ENCODE measurements at places on chromosomes 4 and X.

GRCh38 chr4:174593701-174594100 lies 71.4 kb upstream of the HPGD start:
- DNase-seq = no peak

DNA sequence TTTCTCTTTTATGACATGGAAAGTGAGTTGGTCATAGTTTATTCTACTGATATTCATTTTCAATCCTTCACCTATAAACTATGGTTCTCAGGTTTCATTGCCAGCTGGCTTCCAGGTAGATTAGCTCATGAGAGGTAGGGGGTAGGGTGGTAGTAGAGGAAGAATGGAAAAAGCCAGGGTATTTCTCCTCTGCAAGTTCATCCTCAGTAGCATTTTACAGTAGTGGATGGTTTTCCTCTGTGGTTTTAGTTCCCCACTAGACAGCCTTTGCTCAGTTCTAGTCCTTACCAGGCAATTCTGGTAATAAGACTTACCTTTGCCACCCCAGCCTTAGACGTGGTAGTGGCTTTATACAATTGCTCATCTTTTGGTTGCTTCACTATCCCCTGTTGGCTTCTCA lies 8.9 kb upstream of the NAA11 start:
- no peak for DNase-seq

- no peak for DNase-seq
Measured at GRCh38 chr4:129362691-129363274, 266.8 kb downstream of the C4orf33 start.

DNA sequence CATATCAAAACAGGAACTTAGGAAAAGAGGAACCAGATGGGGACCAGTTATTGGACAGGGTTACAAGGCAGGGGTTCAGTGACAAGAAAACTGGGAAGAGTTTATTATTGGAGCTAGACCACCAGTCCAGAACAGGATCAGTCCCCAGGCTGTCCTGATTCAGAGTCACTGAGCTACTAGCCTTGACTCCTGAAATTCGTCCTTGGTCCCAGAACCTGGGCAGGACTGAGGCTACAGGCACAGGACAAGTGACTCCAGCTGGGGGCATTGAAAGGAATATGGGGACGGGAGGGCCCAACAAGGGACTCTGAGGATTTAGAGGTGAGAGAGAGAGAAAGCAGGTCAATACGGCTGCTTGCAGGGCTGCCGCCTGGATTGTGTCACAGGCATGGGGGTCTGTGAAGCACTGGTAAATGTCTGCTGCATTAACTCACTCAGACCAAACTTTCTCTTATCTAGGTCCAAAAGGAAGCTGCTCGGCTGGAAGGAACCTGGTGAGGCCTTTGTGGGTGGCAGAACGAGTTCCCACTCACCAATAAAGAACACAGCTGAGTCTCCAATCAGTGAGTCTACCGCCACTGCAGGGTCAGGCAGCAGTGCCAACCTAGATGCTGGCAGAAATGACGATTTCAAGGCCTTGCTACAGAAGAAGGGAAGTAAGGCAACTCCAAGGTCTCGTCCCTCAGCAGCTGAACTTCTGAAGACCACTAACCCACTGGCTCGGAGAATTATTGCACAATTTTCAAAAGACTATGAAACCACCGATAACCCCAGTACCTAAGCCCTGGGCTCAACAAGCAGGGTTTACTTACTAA lies 11.3 kb upstream of the RTL5 start:
- no peak for DNase-seq

DNA sequence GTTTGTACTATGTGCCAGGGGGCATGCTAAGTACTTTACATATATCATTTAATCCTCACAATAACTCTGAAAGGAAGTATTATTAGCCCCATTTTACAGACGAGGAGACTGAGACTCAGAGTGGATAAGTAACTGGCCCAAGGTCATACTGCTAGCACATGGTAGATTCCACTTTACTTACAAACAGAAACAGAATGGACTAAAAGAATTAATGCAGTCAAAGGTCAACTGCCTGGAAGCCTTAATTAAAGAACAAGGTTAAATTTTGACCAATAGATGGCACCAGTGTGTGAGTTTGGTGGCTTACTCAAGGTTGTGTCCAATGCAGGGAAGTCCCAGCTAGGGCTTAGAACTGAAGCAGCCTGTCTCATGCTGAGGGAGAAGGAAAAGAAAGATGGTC lies 4.7 kb downstream of the RIPPLY1 start:
- no peak for DNase-seq

- DNase-seq = no peak
Measured at GRCh38 chr4:24560868-24561368, 23.4 kb downstream of the DHX15 start.

- DNase-seq = no peak
Measured at GRCh38 chr4:138588501-138588900, 346.4 kb upstream of the SLC7A11 start.

GRCh38 chrX:154013614-154014360 lies 5.9 kb downstream of the IRAK1 start:
- peak; percentile 21 for DNase-seq

DNA sequence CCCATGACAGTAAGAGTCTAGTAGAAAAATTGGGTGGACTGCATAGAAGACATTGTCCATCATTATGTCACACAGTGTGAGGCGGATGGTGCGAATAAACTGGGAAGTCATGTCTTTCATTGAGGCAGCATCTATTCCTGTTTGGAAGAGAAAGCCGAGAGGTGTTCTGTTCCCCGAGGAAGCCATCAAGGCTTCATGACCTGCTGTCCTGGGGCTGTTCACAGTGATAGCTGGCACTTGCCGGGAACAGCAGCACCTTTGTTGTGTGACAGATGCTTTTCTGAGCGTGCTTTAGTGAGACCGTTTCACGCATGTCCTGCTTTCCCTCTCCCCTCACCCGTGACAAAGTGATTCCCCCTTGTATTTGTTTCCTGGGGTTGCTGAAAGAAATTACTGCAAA lies 20.3 kb downstream of the RGS12 start:
- no peak for DNase-seq

DNA sequence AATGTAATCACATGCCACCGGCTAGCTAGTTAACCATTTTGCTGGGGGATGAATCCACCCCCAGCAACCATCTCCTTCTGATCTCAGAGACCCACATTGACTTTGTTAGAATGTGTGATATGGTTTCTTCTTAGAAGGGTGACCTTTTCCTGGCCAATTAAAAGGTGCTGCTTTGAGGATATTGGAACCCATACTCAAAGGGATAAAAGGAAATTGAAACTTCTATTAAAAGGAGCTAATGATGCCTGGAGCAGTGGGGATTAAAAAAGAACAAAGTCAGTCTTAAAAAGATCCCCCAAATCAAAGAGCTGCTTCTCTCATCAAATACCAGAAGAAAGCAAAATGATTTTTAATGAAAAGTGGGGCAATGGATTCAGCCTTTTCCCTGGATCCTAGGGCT lies 214.1 kb downstream of the SHROOM3 start:
- DNase-seq = no peak

- DNase-seq = no peak
Measured at GRCh38 chr4:110632506-110633357, 9.9 kb upstream of the PITX2 start.

- no peak for DNase-seq
Measured at GRCh38 chr4:1058198-1058996, 47.0 kb downstream of the FGFRL1 start.

- no peak for DNase-seq
Measured at GRCh38 chr4:122847931-122848330, 21.3 kb downstream of the FGF2 start.

- no peak for DNase-seq
Measured at GRCh38 chr4:124713185-124713592, 657 bp upstream of the ANKRD50 start.

GRCh38 chrX:20205927-20206708 lies 60.6 kb downstream of the RPS6KA3 start:
- no peak for DNase-seq

Data from activated effector memory CD4-positive, alpha-beta T cell treated with Interleukin-2 at 50 U/mL for 16 hours (primary cell).